Ascending aorta (tissue), 2 donors: ENCODE measurements at places on chromosomes 4 and X.

DNA sequence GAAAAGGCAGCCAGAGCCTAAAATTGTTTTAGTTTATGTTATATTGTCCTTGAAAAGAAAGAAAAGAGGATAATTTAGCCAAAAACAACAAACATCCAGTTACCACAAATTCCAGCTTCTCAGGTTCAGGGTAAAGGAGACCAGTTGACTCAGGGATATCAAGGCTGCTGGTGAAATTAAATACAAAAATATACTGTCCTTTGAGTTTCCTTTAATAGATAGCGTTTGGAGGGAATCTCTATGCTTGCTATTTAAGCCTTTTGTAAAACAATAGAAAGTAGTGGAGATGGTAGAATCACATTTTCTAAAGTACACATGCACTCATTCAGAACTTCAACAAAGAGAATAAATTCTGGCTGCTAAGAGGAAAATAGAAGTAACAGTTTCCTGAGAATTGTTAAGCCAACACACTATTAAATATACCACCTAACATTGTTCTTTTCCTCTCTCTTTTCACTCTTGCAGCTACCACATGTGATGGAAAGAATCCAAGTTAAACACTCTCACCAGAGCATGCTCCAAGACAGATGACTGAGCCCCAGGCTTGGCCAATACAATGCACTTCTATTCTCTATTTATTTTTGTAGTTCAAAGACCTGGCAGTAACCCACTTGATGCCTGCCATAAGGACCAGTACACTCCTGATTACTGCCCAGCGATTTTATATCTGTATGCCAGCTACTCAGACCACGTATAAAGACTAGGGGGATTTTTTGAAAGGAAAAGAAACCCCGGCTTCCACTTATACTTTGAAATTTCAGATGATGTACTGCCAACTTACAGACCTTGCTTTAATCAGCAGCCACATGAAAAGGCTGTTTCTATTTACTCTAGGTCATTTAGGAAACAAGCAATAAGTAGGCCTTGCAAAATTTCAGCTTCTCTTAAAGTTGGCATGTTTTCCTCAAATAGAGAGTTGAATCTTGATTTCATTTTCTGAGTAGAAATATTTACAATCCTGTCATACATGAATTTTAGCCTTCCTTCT is 756.9 kb downstream of the FAT4 start:
- DNase-seq: no peak

GRCh38 chr4:183335369-183335940 is 13.2 kb upstream of the CLDN24 start:
- peak; percentile 38 for DNase-seq

- no peak for DNase-seq
These were observed 537.4 kb upstream of the MAGEB18 start for GRCh38 chrX:25600776-25601175.

DNA sequence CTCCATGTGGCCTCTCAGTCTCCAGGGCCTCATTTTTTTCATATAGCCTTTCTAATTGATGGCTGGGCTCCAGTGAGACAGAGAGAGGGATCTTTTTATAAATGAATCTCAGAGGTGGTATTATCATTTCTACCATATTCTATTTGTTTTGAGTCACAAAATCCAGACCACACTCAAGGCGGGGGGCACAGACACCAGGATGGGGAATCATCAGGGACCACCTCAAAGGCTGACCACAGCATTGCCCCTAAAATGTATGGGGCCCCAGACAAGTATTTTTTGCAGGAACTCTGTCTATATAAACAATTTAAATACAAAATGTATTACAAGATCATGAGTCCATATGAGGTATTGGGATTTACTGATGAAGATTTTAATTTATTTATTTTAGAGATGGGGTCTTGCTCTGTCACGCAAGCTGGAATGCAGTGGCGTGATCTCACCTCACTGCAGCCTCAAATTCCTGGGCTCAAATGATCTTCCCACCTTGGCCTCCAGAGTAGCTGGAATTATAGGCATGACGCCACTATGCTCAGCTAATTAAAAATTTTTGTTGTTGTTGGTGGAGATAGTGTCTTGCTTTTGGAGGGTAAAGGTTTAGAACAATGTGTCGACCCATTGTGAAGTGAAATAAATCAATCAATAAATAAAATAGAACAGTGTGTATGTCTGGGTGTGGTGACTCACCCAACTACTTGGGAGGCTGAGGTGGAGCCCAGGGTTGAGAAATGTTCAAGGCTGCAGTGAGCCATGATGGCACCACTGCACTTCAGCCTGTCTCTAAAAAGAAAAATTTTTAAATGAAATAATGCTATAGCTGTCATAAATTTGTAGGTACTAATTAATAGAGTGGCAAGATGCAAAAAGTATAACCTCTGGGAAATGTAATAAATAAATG is 29.4 kb downstream of the WDR13 start:
- DNase-seq: no peak

- no peak for DNase-seq
These were observed 1310.7 kb upstream of the TENM3 start for GRCh38 chr4:180932370-180933001.

DNA sequence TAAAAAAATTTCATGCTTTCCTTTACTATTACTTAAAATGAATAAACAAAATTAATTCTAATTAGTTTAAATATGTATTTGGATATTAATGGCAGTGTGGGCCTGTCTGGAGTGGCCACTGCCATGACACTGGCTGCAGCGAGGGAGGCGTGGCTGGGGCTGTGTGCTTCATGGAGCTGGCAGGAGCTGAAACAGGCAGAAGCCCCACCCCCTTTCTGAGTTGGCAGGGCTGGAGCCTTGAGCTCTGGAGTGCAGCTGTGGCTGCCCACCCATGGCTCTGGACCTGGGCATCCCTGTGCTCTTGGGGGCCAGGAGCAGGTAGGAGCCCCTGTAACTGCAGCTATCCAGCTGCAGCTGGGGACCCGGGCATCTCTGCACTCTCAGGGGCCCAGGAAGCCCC is 8.2 kb upstream of the HSD17B11 start:
- DNase-seq: no peak

DNA sequence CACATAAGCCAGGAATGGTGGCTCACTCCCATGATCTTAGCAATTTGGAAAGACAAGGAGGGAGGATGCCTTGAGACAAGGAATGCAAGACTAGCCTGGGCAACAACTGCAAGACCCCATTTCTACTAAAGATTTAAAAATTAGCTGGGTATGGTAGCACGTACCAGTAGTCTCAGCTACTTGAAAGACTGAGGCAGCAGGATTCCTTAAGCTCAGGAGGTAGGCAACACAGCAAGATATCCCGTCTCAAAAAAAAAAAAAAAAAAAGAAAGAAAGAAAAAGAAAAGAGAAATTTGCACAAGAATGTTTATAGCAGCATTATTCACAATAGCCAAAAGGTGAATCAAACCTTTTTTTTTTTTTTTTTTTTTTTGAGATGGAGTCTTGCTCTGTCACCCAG is 29.7 kb downstream of the PDS5A start:
- no peak for DNase-seq

DNA sequence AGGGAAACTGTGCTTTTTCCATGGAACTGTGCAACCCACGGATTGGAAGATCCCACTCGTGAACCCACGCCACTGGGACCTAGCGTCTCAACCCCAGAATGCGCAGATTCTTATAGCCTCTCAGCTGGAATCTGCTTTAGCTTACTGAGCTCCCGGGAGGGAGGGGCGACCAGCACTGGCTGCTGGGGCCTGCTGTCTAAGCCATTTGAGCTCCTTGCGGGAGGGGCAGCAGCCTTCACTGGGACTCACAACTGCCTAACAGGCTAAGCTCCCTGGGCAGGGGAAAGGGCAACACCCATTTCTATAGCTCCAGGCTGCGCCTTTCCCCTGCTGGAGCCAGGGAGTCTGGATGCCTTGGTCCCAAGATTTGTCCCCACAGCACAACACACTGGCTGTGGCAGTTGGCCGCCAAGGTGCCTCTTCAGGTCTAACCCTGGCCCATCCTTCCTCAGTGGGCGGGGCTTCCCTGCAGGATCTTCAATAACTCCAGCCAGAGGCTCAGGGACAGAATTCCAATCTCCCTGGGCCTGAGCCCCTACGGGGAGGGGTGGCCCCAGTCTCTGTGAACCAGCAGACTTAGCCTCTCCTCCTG is 451.7 kb upstream of the PITX2 start:
- no peak for DNase-seq

- DNase-seq: peak; percentile 73
These were observed 32.2 kb downstream of the TRMT44 start for GRCh38 chr4:8472689-8473197.

GRCh38 chr4:68885545-68885944 is 66.1 kb downstream of the UGT2A3 start:
- no peak for DNase-seq
